Fibroblast of the aortic adventitia (primary cell): ENCODE measurements at places on chromosomes 1 and 21.

- DNase-seq: no peak
Observed at GRCh38 chr1:166693673-166694297, 145.5 kb upstream of the POGK start.

- no peak for DNase-seq
Observed at GRCh38 chr1:16094453-16095158, 21.2 kb upstream of the FAM131C start.

DNA sequence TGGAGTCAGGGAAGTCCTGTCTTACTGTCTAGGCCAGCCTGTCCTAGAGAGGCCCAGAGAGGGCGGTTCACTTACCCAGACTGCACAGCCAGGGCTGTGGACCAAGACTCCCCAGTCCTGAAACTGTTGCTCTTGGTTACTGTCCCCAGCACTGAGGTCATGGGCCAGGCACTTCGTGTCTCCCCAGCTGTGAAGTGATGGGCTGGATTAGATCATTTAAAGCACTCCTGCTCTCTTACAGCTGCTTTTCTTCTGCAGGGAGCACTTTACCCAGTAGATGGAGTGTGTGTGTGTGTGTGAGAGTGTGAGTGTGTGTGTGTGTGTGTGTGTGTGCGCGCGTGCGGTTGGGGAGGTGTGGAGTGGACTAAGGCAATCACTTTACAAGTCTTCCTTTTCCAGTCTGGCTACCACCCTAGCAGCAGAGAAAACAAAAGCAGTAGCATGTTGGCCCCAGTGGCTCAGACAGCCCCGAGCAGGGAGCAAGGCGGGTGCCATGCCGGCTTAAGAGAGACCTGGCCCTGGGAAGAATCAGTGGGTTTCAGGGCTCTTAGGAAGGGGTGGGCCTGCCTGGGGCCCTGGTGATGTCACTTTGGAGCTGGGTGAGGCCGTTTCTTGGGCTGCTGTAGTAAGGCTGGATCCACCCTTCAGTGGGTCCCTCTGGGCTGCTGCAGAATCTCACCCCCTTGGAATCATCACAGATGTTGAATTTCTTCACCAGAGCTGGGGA lies 2.4 kb downstream of the SPSB1 start:
- peak; percentile 79 for DNase-seq

GRCh38 chr1:24594328-24594598 lies 38.4 kb downstream of the NCMAP start:
- DNase-seq: no peak

- no peak for DNase-seq
Observed at GRCh38 chr1:91894036-91894761, 8.2 kb upstream of the TGFBR3 start.

DNA sequence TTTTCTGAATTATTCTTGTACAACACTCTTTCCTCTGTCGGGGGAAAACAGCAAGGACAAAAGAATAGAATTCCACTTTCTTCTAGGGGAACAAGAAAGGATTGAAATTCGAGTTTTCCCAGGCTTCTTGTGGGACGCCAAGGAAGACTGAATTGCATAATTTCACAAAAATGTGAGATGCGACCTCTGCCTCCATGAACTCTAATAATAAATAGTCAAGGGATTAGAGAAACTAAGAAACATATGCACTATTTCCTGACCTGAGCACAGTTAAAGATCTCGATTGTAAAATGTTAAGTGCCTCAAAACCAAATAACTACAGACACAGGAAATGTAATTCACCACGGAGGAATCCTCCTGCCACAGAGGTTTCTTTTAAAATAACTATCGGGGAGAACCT lies 117.3 kb upstream of the MARK1 start:
- DNase-seq: no peak

- DNase-seq: peak; percentile 83
Observed at GRCh38 chr1:115430441-115431158, 92.6 kb upstream of the NGF start.

DNA sequence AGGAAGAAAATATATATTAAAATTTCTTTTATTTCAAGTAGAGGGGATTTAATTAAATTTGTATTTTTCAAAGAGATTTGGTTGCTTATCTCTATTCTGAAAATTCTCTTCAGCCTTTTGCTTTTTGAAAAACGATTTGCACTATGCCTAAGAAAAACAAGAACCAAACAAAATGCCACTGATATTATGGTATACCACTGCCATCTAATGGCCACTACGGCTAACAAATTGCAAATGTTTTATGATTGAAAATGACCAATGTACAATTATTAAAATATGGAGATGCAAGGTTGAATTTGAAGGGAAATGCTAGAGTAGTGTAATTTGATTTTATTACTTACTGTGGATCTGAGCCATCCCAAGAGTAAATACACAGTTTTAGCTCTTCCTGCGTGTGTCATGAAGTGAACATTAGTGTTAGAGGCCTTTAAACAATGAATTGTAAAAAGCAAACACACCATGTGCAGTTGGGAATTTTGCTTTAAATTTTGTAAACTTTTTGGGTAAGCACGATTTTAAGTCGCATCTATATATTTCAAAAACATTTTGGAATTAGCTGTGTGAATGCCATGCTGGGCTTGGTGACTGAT lies 137.4 kb upstream of the USP25 start:
- DNase-seq: peak; percentile 76

DNA sequence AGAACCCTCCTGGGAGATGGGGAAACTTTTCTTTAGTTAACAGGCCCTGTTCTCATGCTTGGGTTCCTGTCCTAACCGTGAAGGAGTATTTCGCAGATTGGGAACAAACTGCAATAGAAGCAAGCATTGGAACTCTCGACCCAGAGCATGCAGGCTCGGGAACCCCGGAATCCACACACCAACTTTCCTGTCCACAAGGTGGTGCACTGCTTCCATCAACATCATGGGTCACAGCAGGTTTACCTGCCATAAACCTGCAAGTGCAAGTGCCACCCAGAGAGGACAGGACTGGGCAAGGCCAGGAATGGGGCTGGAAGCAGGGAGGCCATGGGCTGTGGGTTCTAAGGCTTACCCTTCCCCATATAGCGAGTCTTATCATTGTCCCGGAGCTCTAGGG lies 6.9 kb downstream of the ENO1 start:
- DNase-seq: no peak

- DNase-seq: no peak
Observed at GRCh38 chr1:160718210-160718609, 6.6 kb upstream of the CD48 start.

GRCh38 chr1:67626090-67626860 lies 58.7 kb upstream of the GADD45A start:
- DNase-seq: peak; percentile 88

- peak; percentile 47 for DNase-seq
Observed at GRCh38 chr1:53959664-53960250, 13.6 kb downstream of the LRRC42 start.

- DNase-seq: no peak
Observed at GRCh38 chr1:94284476-94284875, 47.1 kb upstream of the ARHGAP29 start.

GRCh38 chr1:70745199-70745598 lies 302.4 kb downstream of the PTGER3 start:
- DNase-seq: peak; percentile 39

GRCh38 chr1:153919876-153920852 lies 2.6 kb downstream of the GATAD2B start:
- DNase-seq: peak; percentile 47

DNA sequence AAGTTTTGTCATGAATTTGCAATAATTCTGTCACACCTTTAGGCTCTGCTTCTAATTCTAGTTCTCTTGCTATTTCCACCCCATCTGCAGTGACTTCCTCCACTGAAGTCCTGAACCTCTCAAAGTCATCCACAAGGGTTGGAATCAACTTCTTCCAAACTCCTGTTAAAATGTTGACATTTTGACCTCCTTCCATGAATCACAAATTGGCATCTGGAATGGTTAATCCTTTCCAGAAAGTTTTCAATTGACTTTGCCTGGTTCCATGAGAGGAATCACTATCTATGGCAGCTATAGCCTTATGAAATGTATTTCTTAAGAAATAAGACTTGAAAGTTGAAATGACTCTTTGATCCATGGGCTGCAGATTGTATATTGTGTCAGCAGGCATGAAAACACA lies 19.7 kb upstream of the SFT2D2 start:
- peak; percentile 40 for DNase-seq

- no peak for DNase-seq
Observed at GRCh38 chr1:2398871-2399270, 7.2 kb downstream of the RER1 start.

GRCh38 chr1:188670837-188671236 lies 1806.8 kb downstream of the BRINP3 start:
- DNase-seq: no peak

- DNase-seq: no peak
Observed at GRCh38 chr1:54979327-54979891, 1.0 kb upstream of the TMEM61 start.

DNA sequence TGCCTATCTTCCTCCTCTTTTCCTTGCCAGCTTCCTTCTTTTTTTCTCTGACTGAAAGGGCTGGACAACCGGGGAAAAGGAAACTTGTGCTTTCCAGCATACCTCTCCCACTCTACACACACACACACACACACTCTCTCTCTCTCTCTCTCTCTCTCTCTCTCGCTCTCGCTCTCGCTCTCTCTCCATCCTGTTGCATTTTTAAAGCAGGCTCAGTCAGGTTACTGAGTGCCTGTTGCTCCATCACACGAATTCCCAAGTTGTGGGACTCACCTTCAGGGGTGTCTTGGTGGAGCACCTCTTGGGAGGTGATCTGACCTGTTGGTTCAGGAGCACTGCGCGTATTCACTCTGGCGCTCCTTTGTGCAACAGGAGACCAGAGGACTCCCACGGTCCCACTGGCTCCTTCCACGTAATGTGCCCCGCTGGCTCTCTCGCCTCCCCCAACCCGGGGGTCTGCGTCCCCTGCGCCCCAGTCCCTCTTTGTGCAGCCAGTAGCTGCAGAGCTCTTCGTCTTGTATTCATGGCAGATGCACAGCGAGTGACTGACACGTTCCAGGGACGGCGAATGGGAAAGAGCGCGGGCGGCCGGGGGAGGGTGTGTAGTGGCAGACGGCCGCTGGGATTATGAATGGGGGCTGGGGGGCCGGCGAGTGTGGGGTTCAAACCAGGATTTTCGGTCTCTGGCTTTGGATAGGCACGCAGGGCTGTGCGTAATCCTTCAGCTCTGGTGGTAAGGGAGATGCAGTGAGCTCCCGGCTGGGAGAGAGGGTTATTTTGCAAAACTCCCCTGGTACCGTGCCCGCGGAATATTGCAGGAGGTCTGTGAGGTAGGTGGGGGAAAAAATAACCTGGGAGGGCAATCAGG lies 660 bp upstream of the PDE4B start:
- no peak for DNase-seq

GRCh38 chr1:211642870-211643269 lies 32.6 kb downstream of the NEK2 start:
- no peak for DNase-seq

DNA sequence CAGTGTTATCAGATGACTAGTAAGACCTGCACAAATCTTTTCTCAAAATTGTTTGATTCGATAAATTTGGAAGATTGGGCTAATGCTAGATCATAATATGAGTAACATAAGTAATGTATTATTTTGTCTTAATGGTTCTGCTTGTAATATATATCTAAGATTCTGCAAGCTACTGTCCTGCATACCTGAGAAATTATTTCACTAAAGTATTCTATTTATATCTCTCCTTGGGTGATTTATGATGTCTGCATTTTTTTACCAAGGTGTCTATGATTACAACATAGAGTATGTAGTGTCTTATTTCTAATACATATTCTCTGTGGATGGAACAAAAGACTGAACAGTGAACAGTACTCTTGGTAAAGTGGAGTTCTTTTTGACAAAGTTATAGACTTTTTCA lies 166.6 kb downstream of the CLEC20A start:
- no peak for DNase-seq

DNA sequence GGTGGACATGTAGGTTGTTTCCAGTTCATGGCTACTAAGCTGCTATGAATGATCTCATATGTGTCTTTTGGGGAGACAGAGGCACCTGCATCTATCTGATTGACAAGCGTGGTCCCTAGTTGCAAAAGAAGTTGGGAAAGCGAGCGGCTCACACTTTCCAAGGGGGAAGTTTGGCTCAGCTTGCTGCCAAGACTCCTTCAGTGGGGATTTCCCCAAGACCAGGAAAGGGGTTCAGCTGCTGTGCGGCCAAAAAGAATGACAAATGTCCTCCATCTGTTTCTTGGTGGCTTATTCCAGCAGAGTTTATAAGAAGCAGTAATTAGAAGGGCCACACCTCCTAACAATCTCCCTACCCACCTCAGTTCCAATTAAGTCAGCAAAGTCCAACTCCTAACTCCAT lies 128.5 kb upstream of the GALNT2 start:
- DNase-seq: no peak

DNA sequence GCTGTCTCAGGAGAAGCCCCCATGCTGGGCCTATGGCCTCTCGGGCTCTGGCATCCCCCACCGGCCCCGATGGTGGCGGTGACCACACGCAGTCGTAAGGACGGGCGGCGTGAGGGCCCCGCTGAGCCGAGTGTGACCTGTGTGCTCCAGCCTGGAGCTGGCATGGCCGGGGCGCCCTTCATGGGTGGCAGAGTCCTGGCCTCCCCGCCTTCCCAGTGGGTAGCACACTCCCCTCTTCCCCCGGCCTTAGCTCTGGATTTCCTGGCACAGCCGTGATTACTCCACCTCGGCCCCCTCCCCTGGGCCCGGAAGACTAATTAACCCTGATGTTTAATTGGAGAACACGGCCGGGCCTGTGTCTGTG lies 44.6 kb downstream of the SLX9 start:
- DNase-seq: no peak

DNA sequence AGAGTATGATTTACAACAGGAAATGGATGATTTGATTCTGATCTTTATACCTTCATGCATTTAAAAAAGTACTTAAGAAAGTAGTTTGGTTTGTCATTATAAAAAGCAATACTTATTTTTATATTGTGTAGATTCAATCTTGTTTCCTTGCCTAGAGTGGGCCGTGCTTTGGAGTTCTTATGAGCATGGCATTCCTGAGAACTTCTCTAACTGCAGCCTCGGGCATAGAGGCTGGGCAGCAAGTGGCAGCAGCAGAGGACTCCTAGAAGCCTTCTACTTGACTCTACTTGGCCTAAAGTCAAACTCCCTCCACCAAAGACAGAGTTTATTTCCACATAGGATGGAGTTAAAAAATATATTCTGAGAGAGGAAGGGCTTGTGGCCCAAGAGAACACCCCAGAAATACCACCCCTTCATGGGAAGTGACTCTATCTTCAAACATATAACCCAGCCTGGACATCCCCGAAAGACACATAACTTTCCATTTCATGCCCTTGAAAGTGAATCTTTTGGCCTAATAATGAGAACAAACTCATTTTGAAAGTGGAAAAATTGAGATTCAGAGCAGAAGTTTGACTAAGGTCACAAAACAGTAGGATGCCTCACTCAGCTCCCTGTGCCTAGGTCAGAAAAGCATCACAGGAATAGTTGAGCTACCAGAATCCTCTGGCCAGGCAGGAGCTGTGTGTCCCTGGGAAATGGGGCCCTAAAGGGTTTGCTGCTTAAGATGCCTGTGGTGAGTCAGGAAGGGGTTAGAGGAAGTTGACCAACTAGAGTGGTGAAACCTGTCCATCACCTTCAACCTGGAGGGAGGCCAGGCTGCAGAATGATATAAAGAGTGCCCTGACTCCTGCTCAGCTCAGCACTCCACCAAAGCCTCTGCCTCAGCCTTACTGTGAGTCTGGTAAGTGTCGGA lies at the start of gene IVL:
Gene IVL (plus strand): TSS at position 861 of the 916 bp plus-strand sequence. CDS start 1,252 bp downstream, outside the sequence.
- DNase-seq: no peak

- DNase-seq: no peak
Observed at GRCh38 chr1:47406966-47407365, 9.1 kb upstream of the FOXE3 start.
